ENCODE measurements at places on chromosomes 1 and 21. TPM values are rescaled to one million over a fixed set of nuclear protein-coding genes. Genes with fewer than 3 reads are reported as not detected.

GRCh38 chr1:21872445-21873079, 60.5 kb downstream of the LDLRAD2 start:
- no peak for DNase-seq
- no peaks in the 10 kb centered on the region for H3K27me3 ChIP-seq
- H3K27ac ChIP-seq, result no peak overlapping the region
- H3K4me3 ChIP-seq, result no peak overlapping the region

The C8B gene
- total RNA-seq, result not detected

GRCh38 chr1:234975941-234976860, 152.4 kb downstream of the TOMM20 start:
- H3K4me1 ChIP-seq, result peaks cover 66% of the 10 kb centered on the region
- H3K36me3 ChIP-seq, result no peaks in the 10 kb centered on the region
- no peak overlapping the region for H3K4me3 ChIP-seq
- no peak overlapping the region for H3K27ac ChIP-seq

DNA sequence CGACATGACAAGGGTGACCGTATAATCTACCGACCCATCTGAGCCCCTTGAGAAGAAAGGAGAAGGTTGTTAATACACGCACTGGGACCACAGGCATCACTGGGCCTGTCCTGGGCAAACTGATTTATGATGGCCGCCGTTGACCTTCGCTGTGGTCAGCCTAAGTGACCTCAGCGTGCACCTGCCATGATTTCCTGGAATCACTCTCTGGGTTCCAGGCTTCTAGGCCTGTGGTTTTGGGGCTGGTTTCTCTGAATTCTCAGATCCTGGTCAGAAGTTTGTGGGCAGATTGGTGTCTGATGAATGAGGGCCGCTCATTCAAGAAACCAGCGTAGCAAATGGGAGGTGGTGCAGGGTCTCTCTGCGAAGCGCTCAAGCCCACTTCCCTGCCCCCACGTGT, 64.0 kb downstream of the SIK1 start:
- H3K27ac ChIP-seq, result peak overlapping the region; percentile 98
- H3K4me1 ChIP-seq, result peaks cover 26% of the 10 kb centered on the region
- no peak for DNase-seq
- H3K27me3 ChIP-seq, result no peaks in the 10 kb centered on the region
- peak overlapping the region; percentile 21 for H3K4me3 ChIP-seq
- H3K36me3 ChIP-seq, result no peaks in the 10 kb centered on the region

DNA sequence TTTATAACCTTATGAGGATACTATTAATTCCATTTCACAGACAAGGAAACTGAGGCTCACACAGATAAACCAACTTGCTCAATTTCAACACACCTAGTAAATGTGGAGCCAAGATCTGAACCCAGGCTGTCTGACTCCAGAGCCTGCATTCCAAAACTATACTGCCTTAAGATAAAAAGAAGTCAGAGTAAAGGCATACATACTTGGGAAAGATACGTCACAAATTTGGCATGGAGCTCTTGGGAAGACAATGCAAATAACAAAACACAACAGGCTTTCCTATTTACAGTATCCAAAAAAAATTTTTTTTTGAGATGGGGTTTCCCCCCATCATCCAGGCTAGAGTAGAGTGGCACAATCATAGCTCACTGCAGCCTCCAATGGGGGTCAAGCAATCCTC, 5.9 kb downstream of the AKT3 start:
- no peaks in the 10 kb centered on the region for H3K27me3 ChIP-seq
- no peaks in the 10 kb centered on the region for H3K36me3 ChIP-seq
- H3K4me3 ChIP-seq, result no peak overlapping the region
- H3K27ac ChIP-seq, result no peak overlapping the region
- peaks cover 15% of the 10 kb centered on the region for H3K4me1 ChIP-seq

DNA sequence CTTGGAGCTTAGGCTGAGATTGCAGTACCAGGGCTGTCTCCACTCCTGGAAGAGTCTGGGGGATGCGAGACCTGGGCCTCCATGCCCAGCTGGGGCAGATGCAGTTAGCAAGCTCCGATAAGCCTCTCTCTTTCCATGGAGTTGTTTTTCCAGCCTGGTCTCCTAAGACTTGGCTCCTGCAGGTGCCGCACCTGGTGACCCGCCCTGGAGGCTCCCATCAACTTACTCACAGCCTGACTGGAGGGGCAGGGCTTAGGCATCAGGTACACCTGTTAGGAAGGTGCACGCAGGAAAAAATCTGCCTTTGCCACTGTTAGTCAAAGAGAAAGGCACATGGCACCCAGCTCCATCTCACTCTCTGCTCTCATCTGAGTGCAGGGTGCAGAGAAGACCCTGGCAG, 198.1 kb upstream of the TMEM51 start:
- no peaks in the 10 kb centered on the region for H3K27me3 ChIP-seq
- no peak for DNase-seq

DNA sequence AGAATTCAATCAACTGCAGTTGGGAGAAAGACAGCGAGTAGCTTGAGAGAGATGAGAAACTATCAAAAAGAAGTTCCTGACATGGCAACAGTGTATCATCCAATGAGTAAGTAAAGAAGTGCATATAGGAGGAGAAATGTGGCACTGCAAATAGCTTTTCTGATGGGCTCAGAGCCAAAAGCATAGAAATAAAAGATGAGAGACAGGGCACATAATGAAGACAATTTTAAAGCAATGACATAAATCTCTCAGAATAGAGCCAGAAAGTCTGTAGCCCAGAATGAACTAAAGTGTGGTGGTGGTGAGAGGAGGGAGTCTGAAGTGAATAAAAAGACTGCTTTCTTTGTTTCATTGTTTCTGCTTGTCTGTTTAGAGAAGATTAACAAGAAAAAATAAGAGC, 34.3 kb downstream of the TNFSF18 start:
- no peak overlapping the region for H3K27ac ChIP-seq
- no peaks in the 10 kb centered on the region for H3K27me3 ChIP-seq
- no peaks in the 10 kb centered on the region for H3K36me3 ChIP-seq
- no peak for DNase-seq
- no peaks in the 10 kb centered on the region for H3K4me1 ChIP-seq
